Activated T-helper 9 cell treated with anti-CD3 and anti-CD28 coated beads, Interleukin-2, amount 50 U/mL, for 16 hours (primary cell): ENCODE measurements at places on chromosomes 3 and 15.

DNA sequence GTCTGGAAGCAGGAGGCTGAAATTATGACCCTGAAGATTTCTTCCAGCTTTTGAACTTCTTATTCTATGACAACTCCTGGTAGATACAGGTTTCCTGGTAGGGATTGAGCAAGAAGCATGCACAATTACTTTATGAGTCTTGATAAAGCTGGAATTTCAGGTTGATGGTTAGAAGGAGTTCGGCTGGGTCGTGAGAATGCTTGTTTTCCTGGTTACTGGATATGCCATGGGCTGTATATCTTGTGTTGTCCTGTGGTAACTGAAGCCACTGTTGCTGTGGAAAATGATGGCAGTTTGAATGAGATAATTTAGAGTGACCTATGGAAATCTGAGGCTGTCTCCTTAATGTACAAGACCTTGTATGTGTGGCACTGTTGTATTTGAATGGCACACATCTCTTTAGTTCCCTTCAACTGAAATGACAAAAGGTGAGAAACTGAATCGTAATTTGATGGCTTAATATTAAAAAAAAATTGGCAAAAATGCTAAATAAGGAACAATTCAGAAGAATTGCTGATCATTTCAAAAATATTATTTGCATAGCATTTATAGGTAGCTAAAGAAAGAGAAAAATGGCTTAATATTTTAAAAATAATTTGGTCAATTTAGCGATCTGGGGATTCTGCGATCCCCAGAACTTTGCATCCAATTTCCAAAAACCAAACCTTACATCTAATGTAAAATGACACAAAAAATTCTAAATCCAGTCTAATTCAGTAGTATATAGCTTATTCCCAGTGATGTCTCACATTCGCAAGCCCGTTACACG is 1.1 kb upstream of the UBE2E1 start:
- no peak for DNase-seq

- no peak for DNase-seq
Observed at GRCh38 chr3:143716731-143717130, 131.5 kb downstream of the SLC9A9 start.

GRCh38 chr15:62569460-62570404 is 404.6 kb upstream of the C2CD4B start:
- no peak for DNase-seq

- DNase-seq: no peak
Observed at GRCh38 chr15:59180945-59181600, 25.6 kb upstream of the LDHAL6B start.

DNA sequence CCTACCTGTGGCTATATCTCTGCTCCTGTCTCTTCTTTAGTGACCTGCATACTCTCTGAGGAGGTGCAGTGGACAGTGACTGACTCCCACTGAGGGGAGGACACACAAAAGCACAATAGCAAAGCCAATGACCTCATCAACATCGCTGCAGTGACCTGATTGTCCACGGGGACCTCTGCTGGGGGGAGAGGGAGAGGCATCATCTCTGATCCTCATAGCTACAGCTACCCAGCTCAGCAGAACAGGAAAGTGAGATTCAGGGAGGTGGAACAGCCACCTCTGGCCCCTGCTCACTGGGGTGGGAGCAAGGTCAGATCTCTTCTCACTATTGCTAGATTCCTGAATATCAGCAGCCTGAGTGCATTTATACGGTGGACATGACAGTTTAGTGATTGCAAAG is 179.2 kb downstream of the ATP10A start:
- no peak for DNase-seq

GRCh38 chr3:14767245-14768051 is 51.3 kb upstream of the FGD5 start:
- no peak for DNase-seq

GRCh38 chr3:94529816-94530215 is 467.0 kb downstream of the NSUN3 start:
- DNase-seq: no peak

- DNase-seq: no peak
Observed at GRCh38 chr15:29465816-29466215, 196.2 kb upstream of the NSMCE3 start.

GRCh38 chr3:171524921-171525310 is 64.7 kb upstream of the TNIK start:
- no peak for DNase-seq

DNA sequence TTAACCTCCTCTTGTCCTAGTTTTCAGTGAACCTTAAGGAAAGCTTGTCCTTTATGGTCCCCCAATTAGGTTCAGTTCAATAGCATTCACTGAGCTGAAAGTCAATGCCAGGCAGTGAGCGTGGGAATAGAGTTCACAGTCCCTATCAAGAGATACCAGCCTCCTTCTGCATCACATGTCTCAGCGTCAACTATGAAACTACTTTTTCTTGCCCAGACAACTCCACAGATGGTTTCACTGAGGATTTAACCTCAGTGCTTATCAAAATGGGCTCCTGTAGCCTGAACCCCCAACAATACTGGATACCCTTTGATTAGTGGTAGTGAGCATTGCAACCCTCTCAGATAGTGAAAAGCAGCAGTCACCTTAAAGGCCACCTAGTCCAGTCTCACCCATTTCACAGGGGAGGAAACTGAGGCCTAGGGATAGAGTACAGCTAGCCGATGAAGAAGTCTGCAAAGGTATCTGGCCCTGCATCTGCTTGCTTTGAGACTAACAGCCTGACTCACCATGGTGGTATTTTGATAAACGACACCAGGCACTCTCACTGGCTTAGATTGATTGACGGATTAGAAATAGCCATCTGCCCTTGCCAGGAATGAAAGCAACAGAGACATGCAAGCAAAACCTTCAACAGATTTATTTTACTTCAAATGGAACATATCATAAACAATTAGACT is 1.6 kb upstream of the UBA3 start:
- DNase-seq: no peak

DNA sequence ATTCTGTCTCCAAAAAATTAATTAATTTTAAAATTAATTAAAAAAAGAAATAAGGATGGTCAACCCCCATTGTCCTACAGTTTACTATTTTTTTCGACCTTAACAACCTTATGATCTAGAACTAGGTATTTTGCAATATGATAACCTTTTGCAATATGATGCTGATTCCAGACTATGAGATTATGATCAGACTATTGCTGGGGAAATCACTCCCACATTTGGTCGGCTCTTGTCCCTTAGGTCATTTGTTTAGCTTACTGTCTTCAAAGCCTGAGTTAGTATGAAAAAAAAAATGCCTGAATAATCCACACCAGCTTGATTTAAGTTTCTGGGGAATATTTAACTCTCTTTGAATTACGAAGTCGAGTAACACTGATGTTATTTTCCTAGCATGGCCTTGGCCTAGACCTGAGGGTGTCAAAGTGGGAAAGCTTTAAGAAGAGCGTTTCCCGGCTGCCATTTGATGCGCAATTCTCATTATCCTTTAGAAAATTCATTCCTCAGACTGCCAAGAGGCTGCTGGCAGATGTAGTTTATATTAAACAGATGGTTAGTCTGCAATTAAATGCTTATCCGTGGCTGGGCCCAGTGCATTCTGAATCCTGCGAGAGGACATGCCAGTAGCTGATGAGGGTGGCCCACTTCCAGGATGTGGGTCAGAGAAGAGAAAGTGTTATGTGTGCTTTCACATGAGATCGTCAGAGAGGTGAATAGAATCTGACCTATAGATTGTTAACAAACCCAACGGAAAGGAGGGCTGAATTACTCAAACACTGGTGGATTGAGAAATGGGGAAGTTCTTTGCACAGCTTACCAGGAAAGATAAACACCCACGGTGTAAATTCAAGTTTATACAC is 496.0 kb upstream of the THBS1 start:
- no peak for DNase-seq

- no peak for DNase-seq
Observed at GRCh38 chr15:98518823-98519561, 129.3 kb upstream of the IGF1R start.

- DNase-seq: no peak
Observed at GRCh38 chr15:48190932-48191573, 412 bp upstream of the CTXN2 start.

GRCh38 chr3:463252-464192 is 267.0 kb downstream of the CHL1 start:
- DNase-seq: no peak

DNA sequence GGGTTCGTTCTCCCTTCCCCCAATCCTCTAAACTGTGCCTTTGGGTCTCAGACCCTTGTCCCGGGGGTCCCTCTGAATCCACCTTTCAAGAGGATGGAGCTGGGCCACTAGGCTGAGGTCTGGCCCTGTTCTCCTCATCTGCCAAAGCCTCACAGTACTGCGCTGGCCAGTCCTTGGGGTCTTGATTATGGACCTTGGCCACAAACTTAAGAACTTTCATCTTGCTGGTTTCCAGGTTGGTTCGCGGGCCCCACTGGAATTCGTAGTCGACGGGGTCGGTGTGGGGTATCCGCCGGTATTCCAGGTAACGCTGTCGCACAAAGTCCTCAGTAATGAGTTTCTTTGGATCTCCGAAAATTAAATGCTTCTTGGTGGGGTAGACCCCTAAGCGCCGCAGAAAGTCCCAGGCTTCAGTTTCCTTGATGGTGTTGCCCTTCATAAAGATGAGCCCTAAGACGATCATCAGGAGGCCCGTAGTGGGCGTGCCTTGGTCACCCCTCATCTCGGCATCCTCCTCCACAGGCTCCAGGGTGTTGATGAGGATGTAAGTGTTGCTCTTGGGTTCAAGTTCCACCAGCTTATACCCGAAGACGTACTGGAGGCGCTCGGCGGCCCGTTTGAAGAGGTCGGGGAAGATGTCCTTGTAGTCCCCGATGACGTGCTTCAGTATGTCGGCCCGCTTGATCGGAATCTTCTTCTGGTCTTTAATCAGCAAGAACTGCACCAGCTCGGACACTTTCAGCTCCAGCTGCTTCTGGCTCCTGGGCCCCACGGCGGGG is 727 bp downstream of the NSMCE3 start:
- peak; percentile 13 for DNase-seq

DNA sequence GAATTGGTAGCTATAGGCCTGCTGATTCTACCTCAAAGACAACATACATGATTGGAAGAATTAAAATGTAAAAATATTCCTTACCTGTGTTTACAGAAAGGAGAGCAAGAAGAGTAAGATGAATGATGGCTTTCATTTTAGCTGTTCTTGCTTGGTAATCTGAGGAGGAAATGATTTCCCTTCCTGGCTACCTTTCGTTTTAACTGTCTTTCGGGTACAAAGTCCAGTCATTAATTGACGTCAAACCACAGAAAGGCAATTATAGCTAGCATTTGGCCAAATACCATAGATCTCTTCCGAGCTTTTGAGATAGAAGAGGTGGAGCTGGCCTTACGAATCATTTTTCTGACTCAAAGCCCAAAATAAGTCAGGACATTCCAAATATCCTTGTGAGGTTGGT is at the start of gene MUC13:
Gene MUC13, minus strand, starts transcription at position 175 of the 400 bp plus-strand sequence. Its CDS starts 39 bp downstream, at position 136.
- DNase-seq: no peak

GRCh38 chr3:31124373-31124772 is 229.9 kb upstream of the GADL1 start:
- no peak for DNase-seq

GRCh38 chr3:195013411-195014361 is 257.3 kb downstream of the XXYLT1 start:
- DNase-seq: no peak

- DNase-seq: no peak
Observed at GRCh38 chr15:71790081-71790480, 20.3 kb upstream of the NR2E3 start.

DNA sequence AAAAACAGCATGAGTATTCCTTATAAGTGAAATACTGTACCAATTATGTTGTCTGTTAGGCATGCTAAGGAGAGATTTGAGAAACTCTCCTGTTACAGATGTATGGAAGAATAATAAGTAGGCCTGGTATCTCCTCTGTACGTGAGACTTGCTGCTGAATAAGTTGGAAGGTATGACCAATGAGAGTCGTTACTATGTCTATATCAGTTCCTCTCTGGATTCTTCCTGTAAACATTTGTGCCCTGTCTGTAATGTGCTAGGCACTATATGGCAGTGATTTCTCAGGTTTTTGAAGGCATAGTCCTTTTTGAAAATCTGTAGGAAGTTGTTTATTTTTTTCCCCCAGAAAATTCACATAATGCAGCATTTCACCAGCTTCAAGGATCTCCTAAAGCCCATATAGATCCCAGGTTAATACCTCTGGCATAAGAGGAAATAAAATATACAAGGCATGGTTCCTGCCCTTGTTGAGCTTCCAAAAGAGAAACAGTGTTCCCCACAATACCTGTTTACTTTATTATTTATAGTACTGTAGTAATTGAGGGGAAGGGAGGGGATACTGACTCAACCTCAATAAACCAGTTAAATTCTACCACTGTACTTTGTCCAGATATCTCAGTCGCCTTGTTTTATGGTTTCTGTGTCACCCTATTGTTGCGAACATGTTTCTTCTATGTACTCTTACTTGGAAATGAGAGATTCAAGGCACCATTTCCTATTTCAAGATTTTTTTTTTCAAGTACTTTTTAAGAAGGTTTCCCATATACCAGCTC is 28.6 kb downstream of the MAP2K5 start:
- no peak for DNase-seq

DNA sequence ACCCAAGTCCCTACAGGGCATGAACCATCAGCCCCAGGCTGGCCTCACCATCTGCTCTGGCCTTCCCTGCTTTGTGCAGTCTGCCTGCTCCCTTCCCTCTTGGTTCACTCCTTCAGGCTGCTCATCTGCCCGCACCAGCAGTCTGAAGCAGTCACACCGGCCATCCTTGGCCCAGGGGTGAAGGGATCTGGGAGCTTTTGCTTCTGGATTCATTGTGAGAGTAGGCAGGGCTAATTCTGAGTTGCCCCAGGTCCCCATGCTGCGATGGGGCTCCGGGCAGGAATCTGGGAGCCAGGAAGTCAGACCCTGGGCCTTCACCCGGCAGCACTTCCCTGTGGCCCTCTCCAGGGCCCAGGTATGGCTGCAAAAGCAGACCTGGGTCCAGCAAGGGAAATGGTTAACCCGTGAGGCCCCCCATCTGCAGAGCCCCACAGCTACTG is 99.7 kb downstream of the VGLL4 start:
- no peak for DNase-seq

GRCh38 chr3:126679318-126679751 is 24.4 kb upstream of the TXNRD3 start:
- peak; percentile 66 for DNase-seq

DNA sequence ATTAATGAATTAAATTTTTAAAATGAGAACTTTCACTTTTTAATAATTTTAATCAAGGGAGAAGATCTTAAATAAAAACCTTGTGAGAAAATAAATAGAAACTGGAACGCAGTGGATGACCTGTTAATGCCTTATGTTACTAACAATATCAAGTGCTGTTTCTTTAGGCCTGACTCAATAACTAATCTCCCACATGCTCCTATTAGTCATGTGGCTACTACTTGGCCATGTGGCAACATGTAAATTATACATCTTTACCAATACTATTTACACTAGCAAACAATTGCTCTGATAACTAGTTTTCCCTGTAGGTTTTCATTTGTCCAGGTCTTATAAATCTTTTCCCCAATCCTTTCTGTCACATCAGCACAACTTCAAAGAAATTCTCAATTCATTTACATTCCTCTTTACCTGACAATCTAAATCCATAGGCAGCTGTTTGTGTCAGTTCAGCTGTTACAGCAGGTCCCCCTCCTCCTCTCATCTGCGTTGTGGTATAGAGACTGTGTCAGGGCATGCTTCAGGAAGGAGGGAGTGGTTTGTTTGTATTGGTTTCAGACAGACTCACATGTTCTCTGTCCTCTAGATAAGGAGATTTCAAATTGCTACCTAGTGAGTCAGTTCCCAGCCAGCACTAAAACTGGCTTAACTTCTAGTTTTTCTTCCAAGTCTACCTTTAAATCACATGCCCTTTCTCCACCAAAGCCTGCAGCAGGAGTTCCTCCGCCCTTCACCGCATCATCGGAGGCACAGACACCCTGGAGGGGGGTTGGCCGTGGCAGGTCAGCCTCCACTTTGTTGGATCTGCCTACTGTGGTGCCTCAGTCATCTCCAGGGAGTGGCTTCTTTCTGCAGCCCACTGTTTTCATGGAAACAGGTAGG is 11.3 kb upstream of the C3orf52 start:
- DNase-seq: no peak
